ENCODE measurements at places on chromosomes 12 and 14.

GRCh38 chr12:6033546-6033945 is 88.5 kb upstream of the ANO2 start:
- DNase-seq: no peak

GRCh38 chr12:54010972-54011664 is 2.3 kb downstream of the HOXC8 start:
- no peak for DNase-seq

DNA sequence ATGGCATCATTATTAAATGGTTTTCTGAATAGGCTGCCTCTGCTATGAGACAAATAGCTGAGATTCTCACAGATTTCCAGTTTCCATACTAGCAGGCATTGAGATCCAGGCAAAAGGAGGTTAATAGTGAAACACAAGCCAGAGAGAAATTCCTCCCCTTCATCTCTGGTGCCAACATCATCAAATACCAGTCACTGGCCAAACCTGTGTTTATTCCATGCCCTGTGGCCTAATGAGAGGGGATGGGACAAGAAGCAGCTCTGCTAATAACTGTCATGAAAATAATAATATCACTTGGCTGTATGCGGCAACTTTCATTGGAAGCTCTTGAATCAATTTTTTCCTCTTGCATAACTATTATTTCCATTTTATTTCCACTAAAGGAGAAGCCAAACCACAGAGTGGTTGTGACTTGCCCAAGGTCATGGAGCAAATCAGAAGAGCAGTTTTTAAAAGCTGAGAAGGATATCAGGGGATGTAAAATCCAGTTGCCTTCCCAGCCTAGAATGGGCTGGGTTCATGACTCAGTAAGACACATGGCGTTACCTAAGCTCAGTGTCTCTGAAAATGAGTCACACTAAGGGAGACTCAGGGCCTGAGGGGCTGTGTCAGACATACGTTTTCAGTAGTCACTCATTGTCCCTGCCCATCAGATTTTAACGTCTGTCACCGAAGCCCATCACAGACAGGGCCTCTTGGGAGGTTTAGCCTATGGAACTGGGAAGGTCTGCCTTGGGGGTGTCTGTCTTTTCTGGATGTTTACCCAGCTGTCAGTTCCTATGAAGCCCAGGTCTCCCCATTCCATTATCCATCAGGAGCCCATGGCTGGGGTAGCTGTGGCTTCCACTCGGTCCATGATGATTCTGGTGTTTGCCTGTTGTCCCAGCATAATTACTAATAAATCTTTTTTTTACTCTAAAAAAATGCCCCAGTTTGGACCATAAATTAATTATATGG is 208.8 kb upstream of the EEA1 start:
- no peak for DNase-seq

DNA sequence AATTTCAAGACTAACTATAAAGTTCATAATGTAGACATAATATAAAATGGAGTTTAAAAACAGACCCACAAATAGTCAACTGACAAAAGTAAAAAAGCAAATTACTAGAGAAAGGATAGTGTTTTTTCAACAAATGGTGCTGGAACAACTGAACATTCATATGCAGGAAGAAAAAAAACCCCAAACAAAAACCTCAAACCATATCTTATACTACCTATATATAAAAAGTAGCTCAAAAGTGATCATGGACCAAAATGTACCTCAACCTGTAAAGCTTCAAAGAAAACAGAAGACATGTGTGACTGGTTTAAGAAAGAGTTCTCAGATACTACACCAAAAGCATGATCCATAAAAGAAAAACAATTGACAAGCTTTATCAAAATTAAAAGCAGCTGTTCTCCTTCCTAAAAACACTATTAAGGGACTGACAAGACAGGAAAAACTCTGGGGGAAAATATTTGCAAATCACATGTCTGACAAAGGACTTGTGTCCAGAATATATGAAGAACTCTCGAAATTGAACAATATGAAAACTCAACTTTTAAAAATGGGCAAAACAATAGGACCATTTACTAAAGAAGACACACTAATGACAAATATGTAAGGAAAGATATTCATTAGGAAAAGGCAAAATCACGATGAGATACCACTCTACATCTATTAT is 22.7 kb upstream of the ARID4A start:
- DNase-seq: no peak

GRCh38 chr14:73740618-73741326 is 26.6 kb upstream of the PNMA1 start:
- no peak for DNase-seq

- DNase-seq: peak; percentile 63
Observed at GRCh38 chr12:119176267-119177055, 2.3 kb upstream of the HSPB8 start.

DNA sequence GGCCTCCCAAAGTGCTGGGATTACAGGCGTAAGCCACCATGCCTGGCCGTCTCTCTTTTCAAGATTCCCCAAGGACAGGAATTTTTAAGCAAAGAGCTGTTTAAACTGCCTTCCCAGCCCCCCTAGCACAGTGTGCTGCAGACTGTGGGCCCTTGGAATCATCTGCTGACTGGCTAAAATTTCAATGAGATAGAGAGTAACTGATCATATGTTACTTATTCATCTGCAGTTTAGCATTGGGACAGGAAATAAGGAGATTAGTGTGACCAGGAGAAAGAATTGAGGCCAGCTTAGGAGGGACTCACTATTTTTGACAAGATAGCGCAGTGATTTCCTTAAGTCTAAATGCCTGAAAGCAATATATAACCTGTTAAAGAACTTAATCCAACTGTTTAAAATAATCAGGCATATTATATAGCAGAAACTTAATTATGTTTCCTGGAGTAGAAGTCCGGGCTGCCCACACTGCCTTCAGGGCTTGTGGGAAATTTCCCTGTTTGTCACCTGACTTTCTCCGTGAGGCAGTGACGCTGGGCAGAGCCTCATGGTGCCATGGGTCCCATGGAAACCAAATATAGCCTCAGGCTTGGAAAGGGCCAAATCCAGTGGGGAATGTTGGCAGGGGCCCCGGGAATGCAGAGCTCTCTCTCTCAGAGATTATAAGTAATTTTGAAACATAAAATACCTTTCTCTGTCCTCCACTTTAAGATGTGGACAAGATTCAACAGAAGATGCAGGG is 22.8 kb upstream of the CEBPE start:
- no peak for DNase-seq

DNA sequence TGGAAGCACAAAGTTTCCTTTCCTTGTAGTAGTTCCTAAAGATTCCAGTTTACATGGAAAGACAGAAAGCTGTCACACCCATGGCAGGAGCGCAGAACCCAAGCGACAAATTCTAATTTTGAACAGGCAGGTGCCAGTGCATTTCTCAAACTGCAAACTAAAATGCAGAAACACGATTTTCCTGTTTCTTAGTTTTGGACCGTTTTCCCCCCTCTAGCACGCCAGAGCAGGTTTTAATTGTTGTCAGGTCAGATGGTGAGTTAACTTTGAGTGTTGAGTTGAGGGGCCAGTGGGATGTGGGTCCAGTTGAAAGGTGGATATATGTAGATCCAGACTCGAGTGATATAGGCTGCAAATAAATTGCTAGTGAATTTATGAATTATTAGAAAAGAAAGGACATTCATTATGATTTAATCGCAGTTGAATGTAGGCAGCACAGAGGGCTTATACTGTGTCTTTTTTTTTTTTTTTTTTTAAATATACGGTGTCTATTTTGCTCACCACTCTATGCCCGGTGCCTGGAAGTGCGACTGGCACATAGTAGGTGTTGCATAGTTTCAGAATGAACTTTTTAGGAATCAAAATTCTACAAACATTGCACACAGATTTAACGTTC is 909 bp upstream of the ETFBKMT start:
- no peak for DNase-seq

DNA sequence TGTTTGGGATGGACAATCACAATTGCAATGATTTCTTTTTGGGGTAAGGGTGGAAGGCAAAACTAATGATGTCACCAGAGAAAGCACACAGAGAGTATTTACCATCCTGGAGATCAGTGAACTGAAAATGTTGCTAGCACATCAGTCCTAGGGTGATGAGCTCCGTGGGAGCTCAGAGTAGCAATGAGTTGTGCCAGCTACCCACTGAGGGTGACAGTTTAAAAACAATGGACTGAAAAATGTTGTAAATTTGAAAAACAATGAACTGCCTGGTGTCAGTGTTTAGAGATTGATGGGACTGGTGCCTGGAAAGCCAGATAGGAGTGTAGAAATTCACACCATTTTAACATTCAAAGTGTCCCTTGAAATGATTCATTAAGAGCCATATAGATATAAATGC is 198.5 kb downstream of the ATP23 start:
- no peak for DNase-seq

GRCh38 chr12:114319422-114319821 is 86.5 kb downstream of the TBX5 start:
- no peak for DNase-seq

GRCh38 chr12:3655328-3655900 is 97.5 kb downstream of the CRACR2A start:
- DNase-seq: peak; percentile 57

GRCh38 chr12:51103977-51104376 is 20.6 kb upstream of the CSRNP2 start:
- DNase-seq: no peak

GRCh38 chr12:12885096-12885792 is 6.1 kb upstream of the GPRC5A start:
- no peak for DNase-seq

DNA sequence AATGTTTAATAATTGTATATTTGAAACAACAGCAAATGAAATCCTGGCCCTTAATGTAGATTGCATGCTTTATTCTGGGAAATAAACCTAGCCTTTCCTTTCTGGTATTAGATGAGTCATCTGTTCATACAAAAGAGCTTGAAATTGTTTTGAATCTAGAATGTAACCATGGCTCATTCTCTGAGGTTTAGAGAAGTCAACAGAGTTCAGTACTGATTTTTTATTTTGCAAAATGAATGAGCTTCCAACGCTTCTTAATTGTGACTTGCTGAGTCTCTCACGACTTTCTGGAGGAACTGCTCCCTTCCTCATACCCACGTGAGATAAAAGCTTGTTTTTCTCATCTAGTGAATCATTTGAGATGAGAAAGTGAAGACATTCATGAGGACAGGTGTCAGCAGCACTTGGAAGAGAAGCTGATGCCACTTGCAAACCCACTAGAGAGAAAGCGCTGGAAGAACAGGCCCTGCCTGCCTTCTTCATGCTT is 509.6 kb downstream of the VRK1 start:
- DNase-seq: no peak

DNA sequence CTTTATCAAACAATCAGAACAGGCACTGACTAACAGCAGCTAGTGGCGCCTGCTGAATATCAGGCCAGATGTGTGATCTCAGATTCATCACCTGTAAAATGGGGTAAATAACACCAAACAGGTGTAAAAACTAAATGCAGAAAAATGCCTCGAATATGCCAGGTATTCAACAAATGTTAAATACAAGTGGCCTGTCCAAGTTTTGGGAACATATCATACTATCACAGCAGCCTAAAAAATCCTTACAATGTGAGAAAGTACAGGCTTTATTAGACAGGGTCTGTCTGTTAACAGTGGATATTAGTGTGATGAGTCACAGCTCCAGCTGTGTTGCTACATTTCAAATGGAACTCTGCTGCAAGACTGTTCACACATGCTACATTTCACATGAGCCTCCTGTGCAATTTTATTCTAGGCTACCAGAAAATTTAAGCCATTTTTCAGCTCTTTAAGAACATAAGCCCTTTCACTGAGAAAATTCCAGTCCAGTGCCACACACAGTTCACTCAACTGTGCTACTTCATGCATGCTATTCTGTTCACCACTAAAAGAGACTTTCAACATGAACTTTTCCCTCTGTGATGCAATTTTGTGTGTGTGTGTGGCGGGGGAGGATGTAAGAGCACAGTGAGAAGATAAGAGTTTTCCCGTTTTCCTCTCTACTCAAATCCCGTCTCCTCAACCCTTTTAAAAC is 56.7 kb downstream of the MSRB3 start:
- no peak for DNase-seq

GRCh38 chr12:11130999-11131398 is 3.4 kb downstream of the TAS2R30 start:
- no peak for DNase-seq

DNA sequence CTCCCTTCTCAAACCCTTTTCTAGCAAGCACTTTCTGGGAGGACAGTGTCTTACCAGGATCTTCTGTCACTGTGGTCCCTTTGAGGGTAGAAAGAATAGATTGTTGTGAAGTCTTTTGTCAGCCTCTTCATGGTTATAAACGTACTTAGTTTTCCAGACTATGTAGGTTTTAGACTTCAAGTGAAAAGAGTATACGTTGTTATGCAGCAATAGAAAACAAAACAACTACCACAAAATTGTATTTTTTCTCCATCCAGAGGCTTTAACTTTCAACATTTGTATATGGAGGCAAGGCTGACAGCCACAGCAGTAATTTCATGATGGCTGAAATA is 23.7 kb downstream of the PRKCH start:
- DNase-seq: no peak

DNA sequence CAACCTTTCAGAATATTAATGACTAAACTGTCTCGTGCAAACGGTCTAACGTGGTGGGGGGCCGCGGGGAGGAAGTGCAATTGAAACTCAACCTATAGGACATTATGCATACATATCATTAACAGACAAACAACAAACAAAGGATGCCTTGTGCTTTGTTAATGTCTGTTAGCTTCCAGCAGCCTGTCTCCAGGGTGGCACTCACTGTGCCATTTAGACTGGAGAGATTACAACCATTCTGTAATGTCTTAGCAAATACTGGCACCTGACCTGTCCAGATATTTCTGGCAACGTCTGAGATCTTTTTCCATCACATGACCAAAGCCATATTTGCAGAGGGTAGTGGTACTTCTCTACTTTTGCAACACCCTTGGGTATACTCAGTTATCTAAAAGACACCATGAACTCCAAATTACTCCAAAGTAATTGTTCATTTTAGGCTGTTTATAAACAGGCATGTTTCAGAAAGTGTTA is 11.6 kb downstream of the BHLHE41 start:
- DNase-seq: no peak

DNA sequence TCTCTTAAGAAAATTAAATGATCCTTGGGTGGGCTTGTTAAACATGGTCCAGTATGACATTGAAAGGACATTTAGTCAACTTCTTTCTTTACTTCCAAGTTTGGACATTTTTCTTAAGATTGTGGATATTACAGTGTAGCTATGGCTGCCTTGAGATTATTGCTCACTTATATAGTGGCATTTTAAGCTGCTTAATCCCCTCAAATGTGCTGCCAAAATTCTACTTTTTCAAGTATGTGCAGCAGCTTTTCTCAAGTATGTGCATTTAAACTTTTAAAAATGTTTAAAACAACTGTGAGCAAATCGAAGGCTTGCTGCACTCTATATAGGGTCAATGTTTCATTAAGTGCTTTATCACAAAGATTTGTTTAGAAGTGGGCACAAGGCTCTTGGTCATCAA is 7.4 kb downstream of the TXNRD1 start:
- no peak for DNase-seq

Data from WERI-Rb-1 (cell line).